ENCODE measurements at places on chromosomes 7 and 10.
A peak's percentile ranks its signal among the peaks of the same experiment; 100 is the strongest.

- no peak for DNase-seq
Measured at GRCh38 chr10:118173296-118173695, 126.6 kb upstream of the RAB11FIP2 start.

GRCh38 chr10:131868436-131868835, 32.4 kb upstream of the PPP2R2D start:
- DNase-seq, result no peak

- DNase-seq, result no peak
Measured at GRCh38 chr10:111996103-111996502, 187.5 kb downstream of the GPAM start.

- DNase-seq, result no peak
Measured at GRCh38 chr7:98314469-98314868, 33.0 kb downstream of the BRI3 start.

- no peak for DNase-seq
Measured at GRCh38 chr10:86339226-86339865, 27.2 kb downstream of the GRID1 start.

- DNase-seq, result no peak
Measured at GRCh38 chr7:9962742-9963141, 1010.9 kb upstream of the PHF14 start.

GRCh38 chr7:6271694-6272440, 557 bp downstream of the CYTH3 start:
- peak; percentile 9 for DNase-seq

DNA sequence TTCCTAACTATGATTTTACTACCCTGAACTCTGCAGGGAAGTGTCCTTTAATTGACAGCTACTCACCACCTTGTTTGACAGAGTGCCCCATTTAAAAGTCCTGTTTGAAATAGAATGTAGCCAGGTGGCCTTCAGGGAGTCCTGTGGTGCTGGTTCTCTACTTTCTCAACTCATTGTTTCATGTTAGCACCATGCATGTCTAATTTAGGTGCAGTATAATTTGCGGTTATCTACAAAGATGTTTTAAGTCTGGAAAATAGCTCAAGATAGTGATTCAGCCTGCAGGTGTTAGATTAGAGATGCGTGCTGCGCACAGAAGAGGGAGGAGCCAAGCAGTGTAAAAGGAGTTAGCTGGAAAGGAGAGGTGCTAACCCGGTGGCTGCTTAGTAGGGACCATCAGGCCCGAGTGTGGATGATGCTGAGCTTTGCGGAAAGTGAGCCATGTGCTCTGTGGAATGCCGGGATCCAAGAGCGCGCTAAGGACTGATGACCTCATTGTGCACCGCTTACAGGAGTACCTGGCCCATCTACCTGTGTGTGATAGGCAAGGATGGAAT, 1.2 kb downstream of the CCM2 start:
- peak; percentile 54 for DNase-seq

GRCh38 chr10:125002047-125002422, 60.1 kb downstream of the ZRANB1 start:
- DNase-seq, result no peak

- no peak for DNase-seq
Measured at GRCh38 chr10:22913474-22914092, 14.3 kb upstream of the ARMC3 start.

GRCh38 chr10:103835096-103836050, 20.0 kb downstream of the SH3PXD2A start:
- no peak for DNase-seq

DNA sequence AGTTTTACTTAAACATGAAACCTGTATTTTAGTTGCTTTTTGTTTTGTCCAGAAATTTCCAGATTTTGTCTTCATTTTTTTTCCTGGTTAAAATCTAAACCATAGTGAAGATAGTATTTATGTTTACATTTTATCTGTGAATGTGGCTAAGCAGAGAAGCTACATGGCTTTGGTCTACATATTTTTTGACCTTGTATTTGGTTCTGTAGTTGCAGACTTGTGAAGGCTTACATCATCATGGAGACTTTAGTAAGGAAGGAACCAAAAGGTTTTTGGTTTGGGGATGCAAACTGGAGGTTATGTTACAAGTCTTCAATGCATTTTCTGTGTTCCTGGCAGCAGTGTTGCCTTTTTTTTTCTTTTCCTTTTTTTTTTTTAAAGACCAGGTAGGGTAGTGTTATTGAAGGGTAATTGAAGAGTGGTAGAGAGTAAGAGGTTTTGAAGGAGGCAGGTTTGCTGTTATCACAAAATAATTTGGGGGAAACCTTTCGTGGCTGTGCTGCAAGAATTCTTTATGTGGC, 30.9 kb upstream of the VDAC2 start:
- no peak for DNase-seq

DNA sequence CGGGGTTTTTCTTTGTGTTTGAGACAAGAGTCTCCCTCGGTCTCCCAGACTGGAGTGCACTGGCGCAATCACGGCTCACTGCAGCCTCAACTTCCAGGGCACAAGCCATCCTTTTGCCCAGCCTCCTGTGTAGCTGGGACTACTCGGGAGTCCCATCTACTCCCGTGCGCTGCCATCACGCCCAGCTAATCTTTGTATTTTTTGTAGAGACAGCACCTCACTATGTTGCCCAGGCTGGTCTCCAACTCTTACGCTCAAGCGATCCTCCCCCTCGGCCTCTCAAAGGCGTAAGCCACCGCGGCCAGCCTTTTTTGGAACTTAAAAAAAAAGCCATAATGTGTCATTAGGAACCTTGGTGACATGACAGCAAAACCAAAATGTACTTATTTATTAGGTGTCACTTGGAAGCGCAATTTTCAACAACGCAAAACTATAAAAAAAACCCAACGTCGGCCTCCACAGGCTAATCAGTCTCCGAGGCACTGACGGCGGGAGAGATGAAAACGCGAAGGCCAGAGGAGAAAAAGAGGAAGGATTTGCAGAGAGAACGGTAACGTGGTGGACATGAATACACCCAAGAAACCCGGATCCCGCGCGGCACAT, 911 bp upstream of the HNRNPH3 start:
- DNase-seq, result peak; percentile 2
